AG04449 (cell line): ENCODE measurements at places on chromosomes 1 and 21.

- DNase-seq = no peak
These were observed 2.4 kb upstream of the IKBKE start for GRCh38 chr1:206467915-206468314.

- DNase-seq = no peak
These were observed 4.0 kb upstream of the SSR2 start for GRCh38 chr1:156024801-156025200.

GRCh38 chr1:52056937-52057231 lies 789 bp downstream of the BTF3L4 start:
- no peak for DNase-seq

GRCh38 chr1:183687546-183688304 lies 34.6 kb upstream of the APOBEC4 start:
- no peak for DNase-seq

DNA sequence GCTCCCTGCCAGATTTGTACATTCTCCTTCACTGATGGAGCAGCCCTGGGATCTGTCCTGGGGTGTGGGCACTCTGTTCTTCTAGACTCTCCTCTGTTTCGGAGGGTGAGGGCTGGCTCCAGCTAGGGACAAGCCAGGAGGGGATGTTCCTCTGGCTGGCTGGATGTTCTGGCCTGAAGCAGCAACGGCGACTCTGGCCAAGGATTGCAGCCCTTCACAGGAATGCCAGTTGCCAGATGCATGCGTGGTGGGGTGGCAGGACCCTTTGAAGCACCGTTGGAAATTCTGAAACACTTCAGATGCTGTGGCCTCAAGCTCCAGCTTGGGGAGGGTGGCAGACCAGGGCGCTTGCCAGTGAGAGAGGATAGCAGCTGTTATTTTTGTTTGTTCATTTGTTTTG lies 210.9 kb downstream of the TRABD2B start:
- no peak for DNase-seq

DNA sequence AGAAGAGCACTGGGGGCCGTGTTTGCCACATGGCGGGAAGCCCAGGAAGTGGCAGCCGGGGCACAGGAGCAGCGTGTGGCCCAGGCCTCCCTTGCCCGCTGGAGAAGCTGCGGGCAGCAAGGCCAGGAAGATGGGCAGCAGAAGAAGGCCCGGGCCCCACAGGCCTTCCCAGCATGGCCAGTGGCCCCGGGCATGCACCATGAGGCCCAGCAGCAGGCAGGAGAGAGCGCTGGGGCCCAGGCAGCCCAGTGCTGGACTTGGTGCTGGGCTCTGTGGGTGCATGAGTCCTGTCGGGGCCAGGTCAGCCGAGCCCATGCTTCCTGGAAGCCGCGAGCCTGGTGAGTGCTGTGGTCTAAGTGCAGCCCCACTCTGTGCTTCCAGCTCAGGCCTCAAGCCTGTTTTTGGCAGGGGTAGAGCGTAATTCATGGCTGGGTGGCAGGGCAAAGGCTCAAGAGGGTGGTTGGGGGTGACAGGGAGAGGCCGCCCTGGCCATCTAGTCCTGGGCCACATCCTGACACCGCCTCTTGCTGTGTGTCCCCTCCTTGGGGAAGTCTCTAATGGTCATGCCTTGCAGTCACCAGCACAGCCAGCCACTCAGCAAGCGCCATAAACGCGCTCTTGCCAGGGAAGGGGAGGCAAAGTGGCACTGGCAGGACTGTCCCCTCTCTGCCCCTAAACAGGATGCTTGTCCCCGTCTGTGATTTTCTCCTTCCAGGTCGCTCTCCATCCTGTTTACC lies 21.3 kb downstream of the MTHFR start:
- DNase-seq = no peak

DNA sequence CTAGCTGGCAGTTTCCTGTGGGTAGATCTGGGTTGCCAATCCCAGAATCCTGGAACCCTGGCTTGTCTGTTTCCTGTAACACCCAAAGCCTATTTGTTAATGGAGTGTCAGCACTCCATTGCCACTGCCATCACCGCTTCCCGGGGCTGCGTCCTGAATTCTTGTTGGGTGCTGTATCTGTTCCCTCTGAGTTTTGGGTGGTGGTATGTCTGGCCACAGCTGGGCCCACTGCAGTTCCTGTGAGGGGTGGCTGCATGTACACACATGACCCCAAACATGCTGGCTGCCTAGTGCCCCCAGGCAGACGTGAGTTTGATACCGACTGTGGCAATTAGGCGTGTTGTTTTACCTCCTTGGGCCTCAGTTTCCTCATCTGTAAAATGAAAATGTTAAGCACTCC lies 29.3 kb downstream of the NAV1 start:
- DNase-seq = no peak

DNA sequence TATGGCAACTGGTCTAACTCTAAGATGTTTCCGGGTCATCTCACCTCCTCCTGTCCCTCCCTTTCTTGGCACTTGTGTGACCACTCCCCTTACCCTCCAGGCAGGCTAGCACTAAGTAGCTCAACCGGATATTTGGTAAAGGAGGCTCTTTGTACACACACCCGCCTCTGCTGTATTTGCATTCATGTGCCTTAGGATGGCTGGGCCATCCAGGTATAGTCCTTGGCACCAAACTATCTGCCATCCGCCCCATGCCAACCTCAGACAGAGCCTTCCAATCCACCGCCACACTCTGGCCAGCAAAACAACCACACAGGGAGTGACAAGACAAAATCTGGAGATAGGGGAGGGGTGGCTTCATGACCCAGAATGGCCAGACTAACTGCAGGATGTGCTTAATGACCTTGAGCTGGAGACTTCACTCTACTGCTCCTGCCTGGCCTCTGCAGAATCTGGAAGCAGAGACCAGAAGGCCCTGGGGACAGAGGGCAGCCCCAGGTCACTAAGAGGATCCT lies 59.5 kb downstream of the CDK18 start:
- no peak for DNase-seq

DNA sequence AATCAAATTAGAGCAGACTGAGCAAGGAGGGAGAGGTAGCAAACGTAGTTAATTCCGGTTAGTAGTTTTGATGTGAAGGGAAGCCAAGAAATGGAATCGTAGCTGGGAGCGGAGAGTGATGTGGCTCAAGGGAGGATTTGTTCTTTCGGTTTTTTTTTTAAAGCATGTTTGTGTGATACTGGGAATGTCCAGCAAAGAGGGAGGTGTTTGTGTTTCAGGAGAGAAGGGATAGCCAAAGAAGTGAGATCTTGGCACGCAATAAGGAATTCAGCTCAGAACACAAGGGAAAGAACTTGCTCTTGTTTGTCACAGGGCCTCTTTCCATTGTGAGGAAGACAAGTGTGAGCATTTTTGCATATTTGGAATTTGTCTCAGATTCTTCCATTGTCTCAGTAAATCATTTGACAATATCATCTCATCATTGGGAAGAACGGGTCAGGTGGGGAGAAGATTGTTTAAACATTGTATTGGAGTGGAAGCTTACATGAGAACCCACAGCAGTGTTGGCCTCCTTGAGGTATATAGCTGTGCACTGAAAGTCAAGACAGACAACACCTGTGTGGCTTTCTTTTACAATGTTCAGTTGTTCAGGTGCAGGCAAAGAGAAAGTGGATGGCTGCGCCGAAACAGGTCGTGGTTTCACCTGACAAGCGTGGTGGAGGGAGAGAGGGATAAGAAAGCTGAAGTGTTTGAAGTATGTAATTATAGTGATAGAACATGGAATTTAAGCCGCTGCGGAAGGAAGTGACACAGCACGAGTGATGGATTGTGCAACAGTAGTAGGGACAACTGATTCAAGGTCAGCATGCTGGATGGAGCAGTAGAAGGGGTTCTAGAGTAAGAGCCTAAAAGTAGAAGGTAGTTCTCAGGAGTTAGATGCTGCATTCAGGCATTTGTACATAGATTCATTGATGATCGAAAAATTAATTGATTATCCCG lies 25.4 kb downstream of the FMN2 start:
- no peak for DNase-seq

DNA sequence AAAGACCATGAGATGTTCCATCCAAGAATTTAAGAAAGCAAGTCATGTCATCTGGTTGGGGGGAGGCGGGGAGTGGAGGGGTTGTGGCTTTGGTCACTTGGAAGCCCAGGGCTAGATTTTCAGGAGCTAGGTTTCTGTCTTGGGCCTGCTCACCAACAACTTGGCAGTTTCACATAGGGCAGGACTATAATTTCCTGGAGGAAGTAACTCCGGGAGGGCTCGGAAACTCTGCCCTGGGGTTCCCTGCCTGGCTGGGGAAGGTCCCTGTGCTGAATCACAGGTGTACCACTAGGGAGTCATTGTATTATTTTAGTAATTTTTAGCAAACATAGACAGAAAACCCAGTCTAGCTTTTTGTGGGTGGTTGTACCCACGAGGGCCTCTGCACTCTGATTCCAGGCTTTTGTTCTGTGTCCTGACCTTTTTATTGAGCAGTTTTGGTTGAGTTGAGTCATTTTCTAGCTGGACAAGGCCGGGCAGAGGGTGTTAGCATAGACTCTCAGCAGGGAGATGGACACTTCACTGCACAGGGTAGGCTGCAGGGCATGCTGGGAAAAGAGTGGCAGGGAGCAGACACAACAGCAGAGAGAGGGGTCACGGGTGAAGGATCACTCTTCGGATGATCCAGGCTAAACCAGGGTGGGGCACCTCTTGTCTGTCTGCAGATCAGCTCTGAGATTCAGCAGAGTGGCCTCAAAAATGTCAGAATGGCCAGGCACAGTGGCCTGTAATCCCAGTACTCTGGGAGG lies 144.7 kb downstream of the GRIK3 start:
- no peak for DNase-seq

DNA sequence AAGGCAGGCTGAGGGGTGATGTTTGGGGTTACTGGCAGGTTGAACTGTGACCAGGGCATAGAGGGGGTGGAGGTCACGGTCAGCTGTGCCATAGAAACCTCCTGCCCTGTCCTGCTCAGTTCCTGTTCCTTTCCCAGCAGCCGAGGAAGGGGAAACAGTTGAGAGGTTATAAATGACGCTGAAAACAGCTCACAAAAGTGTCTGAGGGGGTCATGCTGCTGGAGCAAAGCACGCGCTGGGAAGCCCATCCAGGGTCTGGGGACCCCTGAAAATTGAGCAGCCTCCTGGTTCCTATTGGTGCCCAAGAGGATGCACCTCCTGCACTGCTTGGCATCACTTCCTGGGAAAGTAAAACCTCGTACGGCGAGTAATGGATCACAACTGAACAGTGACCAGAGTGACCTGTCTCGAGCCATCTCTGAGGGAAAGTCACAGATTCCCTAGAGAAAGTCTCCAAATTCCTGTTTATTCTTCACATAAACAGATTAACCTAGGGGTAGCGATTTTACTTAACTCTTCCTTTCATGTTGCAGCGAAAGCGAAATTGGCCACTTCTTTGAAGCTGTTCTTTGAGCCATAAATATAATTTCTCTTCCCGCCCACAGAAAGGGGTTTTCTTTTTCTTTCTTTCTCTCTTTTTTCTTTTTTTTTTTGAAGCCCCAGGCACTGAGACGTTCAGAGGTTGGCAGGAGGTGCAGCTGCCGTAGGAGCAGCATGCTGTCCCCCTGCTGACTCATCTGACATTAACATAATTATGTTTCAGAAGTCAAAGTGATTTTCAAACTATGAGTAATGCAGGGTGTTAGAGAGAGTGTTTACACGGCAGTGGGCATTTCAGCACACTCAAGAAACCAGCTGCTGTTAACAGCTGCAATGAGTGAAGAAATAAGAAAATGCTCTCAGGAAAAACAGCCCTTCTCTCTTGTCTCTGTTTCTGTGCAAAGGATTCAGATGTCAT lies 41.8 kb upstream of the ATF3 start:
- no peak for DNase-seq

- no peak for DNase-seq
These were observed 5.7 kb upstream of the ACBD6 start for GRCh38 chr1:180507795-180508724.

- no peak for DNase-seq
These were observed 71.0 kb downstream of the SH3GLB1 start for GRCh38 chr1:86775395-86775794.

DNA sequence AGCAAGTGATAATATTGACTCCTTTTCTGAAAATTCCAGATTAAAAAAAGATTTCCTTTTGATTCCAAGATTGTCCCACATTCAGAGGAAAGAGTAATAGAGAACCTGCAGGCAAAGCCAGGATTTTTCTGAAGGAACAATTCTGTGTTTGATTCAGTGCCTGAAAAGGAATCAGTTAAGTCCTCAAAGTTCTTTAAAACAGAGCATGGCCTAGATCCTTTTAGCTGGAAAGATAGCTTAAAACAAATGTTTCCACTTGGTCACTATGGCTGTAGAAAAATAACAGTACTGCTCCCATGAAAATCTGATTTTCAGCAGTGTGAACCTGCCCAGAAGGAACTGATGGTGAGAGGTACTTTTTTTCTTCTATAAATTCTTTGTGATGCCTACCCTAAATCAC lies 41.8 kb downstream of the HS2ST1 start:
- DNase-seq = no peak

DNA sequence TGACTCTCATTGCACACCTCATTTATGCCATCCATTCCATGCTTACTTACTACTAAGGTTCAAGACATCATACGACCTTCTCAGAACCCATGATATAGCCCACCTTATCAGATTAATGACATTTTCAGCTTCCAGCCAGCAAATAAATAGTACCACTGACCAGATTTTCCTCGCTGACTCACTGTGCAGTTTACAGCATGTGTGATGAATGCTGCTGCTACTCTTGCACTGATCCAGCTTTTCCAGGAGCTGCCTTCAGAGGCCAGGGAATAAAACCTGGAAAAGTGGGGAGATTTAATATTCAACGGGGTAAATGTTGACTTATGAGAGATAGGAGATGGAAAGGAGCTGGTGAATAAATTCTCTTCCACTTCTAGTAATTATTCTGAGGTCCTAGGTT lies 247.1 kb downstream of the COL11A1 start:
- DNase-seq = no peak

- DNase-seq = no peak
These were observed 40.4 kb downstream of the ST3GAL3 start for GRCh38 chr1:43747736-43748135.

DNA sequence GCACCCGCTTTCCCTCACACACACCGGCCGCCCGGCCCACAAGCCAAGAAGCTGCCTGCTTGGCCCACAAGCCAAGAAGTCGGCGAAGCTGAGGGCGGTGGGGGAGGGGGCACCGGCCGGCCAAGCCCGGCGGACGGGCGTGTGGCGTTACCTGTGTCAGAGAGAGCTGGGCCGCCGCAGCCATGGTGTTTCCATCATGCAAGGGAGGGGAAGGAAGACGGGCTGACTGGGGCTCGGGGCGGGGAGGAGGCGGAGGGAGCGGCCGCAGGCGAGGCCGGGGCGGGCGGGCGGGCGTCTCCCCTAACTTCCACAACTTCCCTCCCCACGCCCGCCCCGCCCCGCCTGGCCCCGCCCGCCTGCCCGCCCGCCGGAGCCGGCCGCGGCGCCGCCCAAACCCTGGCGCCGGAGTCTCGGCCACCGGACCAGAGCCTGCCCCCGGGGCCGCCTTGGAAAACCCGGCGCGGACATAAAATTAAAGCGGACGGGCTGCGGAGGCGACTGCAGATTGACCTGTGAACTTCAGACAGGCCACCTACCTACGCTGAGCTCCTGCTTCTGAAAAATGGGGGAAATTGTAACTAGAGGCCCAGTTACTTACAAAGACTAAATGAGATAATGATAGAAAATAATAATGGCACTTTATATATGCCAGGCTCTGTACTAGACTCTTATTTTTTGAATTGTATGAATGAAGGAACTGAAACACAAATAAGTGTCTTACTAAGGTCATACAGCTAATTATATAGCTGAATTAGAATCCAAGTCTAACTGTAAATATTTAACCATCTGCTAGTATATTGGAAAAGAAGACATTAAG lies at the start of gene EPS15:
Gene EPS15 (minus strand): TSS at position 219 of the 817 bp plus-strand sequence. CDS start 35 bp downstream, at position 184.
- DNase-seq = no peak

GRCh38 chr1:201565771-201566528 lies 27.0 kb downstream of the NAV1 start:
- no peak for DNase-seq
